ENCODE measurements at places on chromosomes 6 and 20.

- H3K4me1 ChIP-seq = peaks cover 7% of the 10 kb centered on the region
- no peak overlapping the region for H3K4me3 ChIP-seq
- H3K27me3 ChIP-seq = peaks cover 29% of the 10 kb centered on the region
- no peak overlapping the region for H3K27ac ChIP-seq
- no peak for ATAC-seq
Measured at GRCh38 chr6:44182911-44183390, 24.3 kb downstream of the CAPN11 start.

- H3K36me3 ChIP-seq = no peaks in the 10 kb centered on the region
- H3K27ac ChIP-seq = no peak overlapping the region
- H3K27me3 ChIP-seq = no peaks in the 10 kb centered on the region
Measured at GRCh38 chr6:47147175-47147727, 105.1 kb upstream of the ADGRF1 start.

GRCh38 chr6:998551-998950 lies 305.6 kb upstream of the EXOC2 start:
- no peak overlapping the region for H3K27ac ChIP-seq
- H3K4me3 ChIP-seq = no peak overlapping the region
- peaks cover 50% of the 10 kb centered on the region for H3K27me3 ChIP-seq
- ATAC-seq = no peak
- no peaks in the 10 kb centered on the region for H3K36me3 ChIP-seq

- no peak for ATAC-seq
- no peaks in the 10 kb centered on the region for H3K36me3 ChIP-seq
- no peak overlapping the region for H3K4me3 ChIP-seq
- H3K4me1 ChIP-seq = peaks cover 17% of the 10 kb centered on the region
- H3K27ac ChIP-seq = no peak overlapping the region
- no peaks in the 10 kb centered on the region for H3K27me3 ChIP-seq
Measured at GRCh38 chr6:45543298-45544235, 165.8 kb upstream of the SUPT3H start.

- H3K36me3 ChIP-seq = no peaks in the 10 kb centered on the region
- no peak within 1 kb of the TSS for H3K27ac ChIP-seq
- peaks cover 52% of the 10 kb centered on the region for H3K4me1 ChIP-seq
- H3K27me3 ChIP-seq = peaks cover 77% of the 10 kb centered on the region
Measured at GRCh38 chr6:149922642-149923326, at the start of gene RAET1G. Gene RAET1G (minus strand): TSS chr6:149923121. CDS start chr6:149923010, 111 bp downstream.

DNA sequence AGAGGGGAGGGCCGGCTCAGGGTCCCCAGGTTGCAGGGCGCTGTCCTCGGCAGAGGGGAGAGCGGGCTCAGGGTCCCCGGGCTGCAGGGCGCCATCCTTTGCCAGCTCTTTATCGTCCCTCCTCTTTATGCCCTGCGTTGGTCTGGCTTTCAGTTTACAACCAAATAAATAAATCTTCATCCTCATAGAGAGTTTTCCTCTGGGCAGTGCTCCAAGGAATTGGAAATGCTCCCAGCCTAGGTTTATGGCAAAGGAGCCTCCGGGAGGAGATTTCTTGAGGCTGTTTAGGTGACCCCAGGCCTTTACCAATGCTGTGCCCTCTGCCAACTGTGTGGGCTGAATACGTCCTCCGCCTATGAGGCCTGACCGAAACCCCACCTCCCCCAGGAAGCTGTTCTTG lies 60.2 kb downstream of the CHMP4B start:
- H3K4me3 ChIP-seq = no peak overlapping the region
- no peak for ATAC-seq
- H3K27ac ChIP-seq = peak overlapping the region; percentile 8
- H3K36me3 ChIP-seq = no peaks in the 10 kb centered on the region
- H3K27me3 ChIP-seq = no peaks in the 10 kb centered on the region
- H3K4me1 ChIP-seq = peaks cover 10% of the 10 kb centered on the region

GRCh38 chr6:20319520-20320357 lies 81.9 kb upstream of the E2F3 start:
- peak overlapping the region; percentile 72 for H3K4me3 ChIP-seq
- peak; percentile 100 for ATAC-seq
- H3K27me3 ChIP-seq = no peaks in the 10 kb centered on the region
- H3K36me3 ChIP-seq = peaks cover 4% of the 10 kb centered on the region
- peak overlapping the region; percentile 87 for H3K27ac ChIP-seq

DNA sequence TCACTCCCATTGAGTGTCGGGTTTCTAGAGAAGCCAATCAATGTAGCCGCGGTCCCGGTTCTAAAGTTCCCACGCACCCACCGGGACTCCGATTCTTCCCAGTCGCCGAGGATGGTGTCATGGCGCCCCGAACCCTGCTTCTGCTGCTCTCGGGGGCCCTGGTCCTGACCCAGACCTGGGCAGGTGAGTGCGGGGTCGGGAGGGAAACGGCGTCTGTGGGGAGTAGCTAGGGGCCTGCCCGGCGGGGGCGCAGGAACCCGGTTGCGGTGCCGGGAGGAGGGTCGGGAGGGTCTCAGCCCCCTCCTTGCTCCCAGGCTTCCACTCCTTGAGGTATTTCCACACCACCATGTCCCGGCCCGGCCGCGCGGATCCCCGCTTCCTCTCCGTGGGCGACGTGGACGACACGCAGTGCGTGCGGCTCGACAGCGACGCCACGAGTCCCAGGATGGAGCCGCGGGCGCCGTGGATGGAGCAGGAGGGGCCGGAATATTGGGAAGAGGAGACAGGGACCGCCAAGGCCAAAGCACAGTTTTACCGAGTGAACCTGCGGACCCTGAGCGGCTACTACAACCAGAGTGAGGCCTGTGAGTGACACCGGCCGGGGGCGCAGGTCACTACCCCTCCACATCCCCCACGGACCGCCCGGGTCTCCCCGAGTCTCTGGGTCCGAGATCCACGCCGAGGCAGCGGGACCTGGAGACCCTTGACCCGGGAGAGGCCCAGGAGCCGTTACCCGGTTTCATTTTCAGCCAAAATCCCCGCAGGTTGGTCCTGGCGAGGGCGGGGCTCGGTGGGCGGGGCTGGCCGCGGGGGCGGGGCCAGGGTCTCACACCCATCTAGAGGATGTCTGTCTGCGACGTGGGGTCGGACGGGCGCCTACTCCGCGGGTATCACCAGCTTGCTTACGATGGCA lies 35.2 kb upstream of the HLA-G start:
- H3K36me3 ChIP-seq = no peaks in the 10 kb centered on the region
- ATAC-seq = peak; percentile 86
- peak overlapping the region; percentile 91 for H3K4me3 ChIP-seq
- H3K27ac ChIP-seq = peak overlapping the region; percentile 87
- peaks cover 22% of the 10 kb centered on the region for H3K4me1 ChIP-seq
